Calu3 (cell line): ENCODE measurements at places on chromosomes 1 and 21. TPM values are rescaled to one million over a fixed set of nuclear protein-coding genes. Genes with fewer than 3 reads are reported as not detected.

The TNNT2 gene
- total RNA-seq = 1.4 and 2.2 TPM in 2 replicates

The TCEANC2 gene
- total RNA-seq = 5.9 and 8.4 TPM in 2 replicates

The TNFRSF9 gene
- total RNA-seq = 0.42 and 0.44 TPM in 2 replicates

The INSRR gene
- not detected in 2 replicates for total RNA-seq

- no peak for DNase-seq
These were observed 75.4 kb downstream of the SLC35A3 start for GRCh38 chr1:100045206-100045605.

DNA sequence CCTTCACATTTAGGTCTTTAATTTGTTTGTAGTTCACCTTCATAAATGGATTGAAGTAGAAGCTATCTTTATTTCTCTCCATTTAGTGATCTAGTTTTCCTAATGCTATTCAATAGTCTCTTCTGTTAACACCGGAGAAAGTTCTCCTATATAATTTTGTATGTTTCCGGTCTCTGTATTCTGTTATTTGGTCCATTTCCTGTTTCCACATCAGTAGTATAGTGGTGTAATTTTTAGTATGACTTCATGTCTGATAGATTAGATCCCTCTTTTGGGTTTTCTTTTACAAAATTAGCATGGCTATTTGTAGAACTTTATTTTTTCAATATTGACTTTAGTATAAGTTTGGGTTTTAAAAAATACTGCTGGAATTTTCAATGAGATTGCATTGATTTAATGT lies 41.6 kb upstream of the PKP1 start:
- no peak for DNase-seq

- no peak for DNase-seq
These were observed 118.9 kb downstream of the HHAT start for GRCh38 chr1:210447456-210448057.

DNA sequence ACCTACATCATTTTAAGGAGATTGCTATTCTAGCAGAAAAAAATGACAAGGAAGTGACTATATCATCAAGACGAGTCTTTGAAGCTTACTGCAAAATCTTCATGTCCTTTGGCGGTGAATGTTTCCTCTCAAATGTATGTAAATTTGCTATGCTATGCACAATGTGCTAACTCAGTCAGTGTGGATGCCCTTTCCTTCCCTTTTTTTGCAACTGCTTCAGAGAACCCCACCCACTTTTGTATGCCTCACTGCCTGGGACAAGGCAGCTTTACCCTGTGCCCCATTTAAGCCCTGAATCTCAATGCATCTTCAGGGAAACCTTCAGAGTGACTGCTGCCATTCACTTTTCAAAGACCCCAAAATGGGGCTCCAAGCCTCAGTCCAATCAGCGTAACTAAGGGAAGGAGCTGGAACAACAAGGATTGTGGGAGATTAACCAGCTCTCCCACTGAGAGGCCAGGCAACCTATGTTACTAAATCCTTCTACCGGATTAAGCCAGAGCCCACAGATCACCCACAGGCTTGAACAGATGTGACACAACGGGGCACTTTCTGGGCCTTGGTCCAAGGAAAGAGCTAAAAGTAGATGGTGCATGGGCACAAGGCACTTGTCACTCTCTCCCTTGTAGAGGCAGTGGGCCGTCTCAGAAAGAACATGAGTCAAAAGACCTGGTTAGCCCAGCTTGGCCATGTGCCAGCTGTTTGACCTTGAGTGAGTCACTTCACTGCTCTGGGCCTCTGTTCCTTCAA lies 154.4 kb downstream of the PLPP3 start:
- DNase-seq = peak; percentile 65

- no peak for DNase-seq
These were observed 1.7 kb downstream of the GABPB2 start for GRCh38 chr1:151072224-151072623.

DNA sequence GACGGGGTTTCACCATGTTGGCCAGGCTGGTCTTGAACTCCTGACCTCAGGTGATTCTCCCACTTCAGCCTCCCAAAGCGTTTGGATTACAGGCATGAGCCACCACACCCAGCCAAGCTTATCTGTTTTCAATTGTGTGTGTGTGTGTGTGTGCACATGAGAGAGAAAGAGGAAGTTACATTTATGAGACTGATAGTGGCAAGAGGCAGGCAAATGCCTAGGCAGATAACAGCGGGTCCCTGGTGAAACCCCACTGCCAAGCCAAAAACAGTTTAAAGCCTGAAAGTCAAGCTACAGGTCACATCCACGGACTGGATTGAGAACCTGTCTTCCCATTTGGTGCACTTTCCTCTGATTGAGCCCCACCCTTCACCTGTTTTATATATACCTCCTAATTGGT lies 35.1 kb upstream of the IFNGR2 start:
- no peak for DNase-seq

GRCh38 chr1:81129366-81129765 lies 671.4 kb upstream of the ADGRL2 start:
- DNase-seq = no peak

DNA sequence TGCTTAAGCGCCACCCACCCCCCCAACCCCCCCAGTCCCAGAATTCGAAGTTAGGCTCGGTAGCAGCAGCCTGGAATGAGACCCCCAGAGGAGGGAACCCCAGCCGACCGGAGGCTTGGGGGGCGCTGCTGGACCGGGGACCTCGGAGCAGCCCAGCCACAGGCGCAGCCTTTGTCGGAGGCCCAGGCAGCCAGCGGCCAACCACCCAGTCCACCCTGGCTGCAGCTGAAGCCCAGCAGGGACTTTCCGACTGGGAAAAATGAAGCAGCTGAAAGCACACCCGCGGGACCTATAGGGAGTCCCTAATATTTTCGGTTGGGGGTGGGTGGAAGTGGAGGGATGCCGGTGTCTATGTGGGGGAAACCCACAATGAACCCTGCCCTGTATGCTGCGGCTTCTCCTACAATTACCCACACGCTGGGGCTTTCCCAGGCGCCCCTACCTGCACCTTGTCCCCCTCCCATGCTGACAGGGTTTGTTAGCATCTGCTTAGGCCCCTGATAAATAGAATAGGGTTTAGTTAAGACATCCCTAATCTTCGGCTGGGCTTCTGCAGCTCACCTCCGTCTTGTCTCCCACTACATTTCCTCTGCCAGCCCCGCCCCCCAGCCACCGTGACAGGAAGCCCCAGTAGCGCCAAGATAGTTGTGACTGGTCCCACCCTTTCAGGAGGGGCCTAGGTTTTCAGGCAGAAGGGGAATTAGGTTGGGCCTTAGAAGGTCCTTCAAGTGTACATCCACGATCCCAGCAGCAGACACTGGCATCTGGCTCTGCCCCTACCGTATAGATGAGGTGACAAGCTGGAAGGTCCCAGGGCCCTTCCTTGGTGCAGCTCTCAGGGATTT lies 838 bp downstream of the CCDC28B start:
- DNase-seq = peak; percentile 57

DNA sequence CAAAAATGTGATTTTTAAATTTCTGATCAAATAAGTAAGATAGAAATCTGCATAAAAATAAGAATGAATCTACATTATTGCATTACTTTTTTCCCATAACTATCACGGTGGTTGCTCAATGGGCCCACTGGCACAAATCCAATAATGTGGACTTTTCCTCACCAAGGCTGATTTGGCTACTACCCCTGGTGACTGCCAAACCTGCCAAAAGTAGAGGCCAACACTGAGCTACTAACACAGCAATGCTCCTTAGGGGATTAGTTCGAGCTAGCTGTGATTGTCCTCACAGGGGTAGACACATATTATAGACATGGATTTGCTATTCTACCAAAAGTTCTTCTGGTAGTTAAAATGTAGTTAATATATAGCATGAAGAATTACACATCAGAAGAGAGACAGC lies 107.7 kb upstream of the ZNHIT6 start:
- no peak for DNase-seq
